Prostate gland (tissue), 2 donors: ENCODE measurements at places on chromosomes 6 and 20. TPM values are rescaled to one million over a fixed set of nuclear protein-coding genes. Genes with fewer than 3 reads are reported as not detected.

RSPO3 gene
- 4.8 TPM for total RNA-seq

DNA sequence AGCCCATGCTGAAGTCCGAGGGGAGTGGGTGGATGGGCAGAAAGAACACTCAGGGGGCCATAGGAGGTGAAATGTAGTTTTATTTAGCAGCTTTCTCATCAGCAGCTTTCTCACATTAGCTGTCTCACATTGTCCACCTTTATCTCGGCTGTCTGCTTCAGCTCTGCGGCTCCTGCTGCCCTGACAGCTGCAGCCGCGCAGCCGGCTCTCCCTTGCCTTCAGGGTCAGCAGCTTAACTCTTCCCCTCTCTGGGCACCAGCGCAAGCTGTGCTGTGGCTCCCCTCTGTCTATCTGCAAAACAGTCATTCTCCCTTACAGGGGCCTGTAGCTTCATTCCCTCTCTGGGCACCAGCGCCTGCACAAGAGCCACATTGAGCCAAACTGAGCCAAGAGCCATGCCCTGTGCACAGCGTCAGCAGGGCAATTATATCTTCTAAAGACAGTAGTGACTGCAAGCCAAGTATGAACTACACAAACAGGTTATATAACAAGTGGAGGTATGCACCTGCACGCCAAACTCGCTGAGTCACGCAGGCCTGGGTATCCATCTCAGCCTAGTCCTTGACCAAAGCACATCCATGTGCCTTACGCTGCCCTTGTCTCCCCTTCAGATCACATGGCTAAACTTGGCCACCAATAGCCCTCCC, 198.8 kb downstream of the EYA2 start:
- DNase-seq = no peak
- no peaks in the 10 kb centered on the region for H3K27me3 ChIP-seq

DNA sequence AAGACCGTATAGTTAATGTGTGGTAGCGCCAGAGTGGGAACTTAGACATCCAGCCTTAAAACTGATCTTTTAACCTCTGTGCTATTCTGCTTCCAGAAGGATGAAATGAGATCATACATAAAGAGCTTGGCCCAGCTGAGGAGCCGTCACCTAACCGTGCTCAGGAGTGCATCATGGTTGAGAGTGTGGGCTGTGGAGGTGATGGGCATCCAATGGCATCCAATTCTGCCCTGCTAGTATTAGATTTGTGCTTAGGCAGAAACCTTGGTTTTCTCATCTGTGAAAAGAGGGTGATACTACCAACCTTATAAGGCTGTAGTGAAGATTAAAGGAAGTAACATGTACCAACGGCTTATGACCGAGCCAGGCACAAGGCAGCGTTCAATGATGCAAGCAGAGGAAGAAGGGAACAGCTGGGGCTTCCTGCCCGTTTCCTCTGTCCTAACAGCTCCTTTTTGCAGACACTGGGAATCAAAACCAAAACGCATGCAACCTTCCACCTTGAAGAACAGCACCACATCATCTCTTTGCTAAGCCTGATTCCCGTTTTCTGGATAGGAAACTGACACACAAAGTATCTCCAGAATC, 1.3 kb downstream of the SLC22A16 start:
- no peaks in the 10 kb centered on the region for H3K27me3 ChIP-seq
- DNase-seq = no peak
- H3K4me3 ChIP-seq = no peak overlapping the region
- H3K27ac ChIP-seq = no peak overlapping the region

- H3K27me3 ChIP-seq = no peaks in the 10 kb centered on the region
- no peak overlapping the region for H3K27ac ChIP-seq
- no peak overlapping the region for H3K4me3 ChIP-seq
- no peaks in the 10 kb centered on the region for H3K4me1 ChIP-seq
- no peaks in the 10 kb centered on the region for H3K36me3 ChIP-seq
- no peak for DNase-seq
Observed at GRCh38 chr6:70103798-70104197, 199.1 kb downstream of the COL9A1 start.

DNA sequence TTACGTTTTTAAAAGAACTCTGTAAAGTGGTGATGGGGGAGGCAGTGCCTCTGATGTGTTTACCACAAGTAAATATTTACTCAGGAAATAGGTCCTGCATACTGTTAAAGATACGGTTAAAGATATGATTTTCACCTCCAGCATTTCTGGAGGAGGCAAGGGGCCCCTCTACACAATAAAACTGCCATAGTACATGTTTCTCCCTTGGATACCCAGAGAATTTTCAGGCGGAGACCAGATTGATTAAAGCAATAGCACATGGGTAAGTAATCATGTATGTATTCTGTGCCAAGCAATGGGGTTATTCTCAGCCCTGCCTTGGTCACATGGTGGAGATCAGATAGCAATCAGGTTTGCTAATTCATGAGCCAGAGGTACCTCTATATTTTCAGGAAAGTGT, 9.6 kb downstream of the RIPOR2 start:
- no peak for DNase-seq
- H3K36me3 ChIP-seq = no peaks in the 10 kb centered on the region
- H3K4me3 ChIP-seq = no peak overlapping the region
- no peaks in the 10 kb centered on the region for H3K27me3 ChIP-seq

DNA sequence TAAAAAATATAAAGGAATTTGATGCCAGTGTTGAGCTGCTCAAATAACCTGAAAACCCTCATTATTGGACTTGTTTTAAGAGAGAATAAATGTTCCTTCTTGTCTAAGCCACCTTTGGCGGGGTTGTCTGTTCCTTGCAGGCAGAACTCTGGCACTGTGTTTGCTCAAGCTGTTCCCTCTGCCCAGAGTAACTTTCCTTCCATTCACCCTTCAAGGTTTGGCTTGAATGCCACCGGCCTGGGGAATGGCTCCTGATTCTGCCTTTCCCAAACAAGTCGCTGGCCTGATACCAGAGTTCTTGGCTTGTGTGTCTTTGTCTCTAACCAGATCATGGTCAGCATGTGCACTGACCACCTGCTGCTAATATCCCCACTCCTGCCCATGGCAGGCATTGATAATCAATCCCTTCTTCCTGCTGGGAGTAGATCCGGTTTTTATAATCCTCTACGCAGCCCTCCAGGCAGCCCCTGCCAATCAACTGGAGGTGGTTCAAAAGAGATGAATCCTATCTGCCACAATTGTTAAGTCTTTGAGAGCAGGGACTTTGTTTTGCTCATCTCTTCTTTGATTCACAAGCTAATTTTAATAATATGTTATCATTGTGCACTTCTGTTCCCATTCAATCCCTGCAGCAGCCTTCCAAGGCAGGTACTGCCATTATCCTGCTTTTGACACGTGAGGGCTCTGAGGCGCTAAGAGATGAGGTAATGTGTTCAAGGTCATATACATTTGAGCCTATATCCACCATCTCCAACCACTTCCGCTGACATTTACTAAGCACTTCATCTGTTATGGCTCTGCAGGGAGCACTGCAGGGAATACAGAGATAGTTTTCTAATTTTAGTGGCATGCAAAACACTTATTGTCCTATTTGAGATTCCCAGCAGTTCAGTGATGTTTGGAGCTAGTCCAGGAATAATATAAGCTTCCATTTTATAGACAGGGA, 3.1 kb upstream of the CCM2L start:
- no peaks in the 10 kb centered on the region for H3K4me1 ChIP-seq
- no peaks in the 10 kb centered on the region for H3K36me3 ChIP-seq
- no peaks in the 10 kb centered on the region for H3K27me3 ChIP-seq
- no peak for DNase-seq

DCDC2 gene
- 2.5 TPM for total RNA-seq

GRCh38 chr6:157323255-157323965, at the start of gene TMEM242:
TSS of gene TMEM242 (minus strand) at chr6:157323519. CDS start at chr6:157323499, 20 bp downstream.
- no peaks in the 10 kb centered on the region for H3K4me1 ChIP-seq
- H3K4me3 ChIP-seq = peak within 1 kb of the TSS; percentile 73
- peak; percentile 84 for DNase-seq
- no peaks in the 10 kb centered on the region for H3K27me3 ChIP-seq
- peak within 1 kb of the TSS; percentile 92 for H3K27ac ChIP-seq

ADGB gene
- total RNA-seq = 8.1 TPM

TMEM74B gene
- 3.6 TPM for total RNA-seq

PRR18 gene
- 0.27 TPM for total RNA-seq

DNA sequence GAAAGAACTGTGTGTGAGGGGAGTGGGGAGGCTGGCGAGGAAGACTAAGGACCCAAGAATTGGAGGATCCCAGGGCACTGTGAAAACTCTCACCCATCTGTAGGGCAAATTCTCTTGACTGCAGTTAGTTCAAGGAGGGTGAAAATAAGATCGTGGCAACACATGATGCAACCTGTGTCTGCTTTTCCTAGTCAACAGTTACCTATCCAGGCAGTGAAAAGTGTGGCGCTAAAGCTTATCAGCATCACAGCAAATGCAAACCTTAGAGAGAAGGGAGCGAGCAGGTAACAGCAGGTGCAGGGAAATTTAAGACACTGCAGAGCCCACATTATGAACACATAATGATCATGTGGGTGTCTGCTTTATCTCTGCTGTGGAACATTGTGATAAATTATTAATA, 97.7 kb upstream of the SGK1 start:
- no peak overlapping the region for H3K27ac ChIP-seq
- H3K4me3 ChIP-seq = no peak overlapping the region
- H3K36me3 ChIP-seq = no peaks in the 10 kb centered on the region
- no peaks in the 10 kb centered on the region for H3K4me1 ChIP-seq

BMP2 gene
- total RNA-seq = 5.6 TPM

GRCh38 chr20:48414786-48415185, 413.0 kb downstream of the PREX1 start:
- no peak overlapping the region for H3K27ac ChIP-seq
- no peaks in the 10 kb centered on the region for H3K4me1 ChIP-seq
- peaks cover 4% of the 10 kb centered on the region for H3K27me3 ChIP-seq

DNA sequence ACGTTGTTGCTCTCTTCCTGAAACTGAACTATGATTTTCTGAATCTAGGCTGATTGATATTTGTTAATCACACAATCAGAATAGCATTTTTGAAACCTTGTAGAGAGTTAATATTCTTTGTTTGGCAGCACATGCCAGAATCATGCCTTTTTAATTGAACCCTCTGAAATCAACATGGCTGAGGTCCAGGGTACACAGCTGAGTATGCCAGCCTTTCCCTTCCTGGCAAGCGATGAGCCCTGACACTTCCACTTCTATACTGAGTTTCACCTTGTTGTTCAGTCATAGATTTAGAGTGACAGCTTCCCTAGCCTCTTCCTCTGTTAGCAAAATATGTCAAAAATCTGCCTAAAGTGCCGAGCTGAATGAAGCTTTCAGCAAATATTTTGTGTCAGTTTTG, 6.8 kb downstream of the HDDC2 start:
- no peak overlapping the region for H3K4me3 ChIP-seq
- H3K27me3 ChIP-seq = no peaks in the 10 kb centered on the region
- H3K36me3 ChIP-seq = no peaks in the 10 kb centered on the region
- DNase-seq = no peak
- no peaks in the 10 kb centered on the region for H3K4me1 ChIP-seq

DNA sequence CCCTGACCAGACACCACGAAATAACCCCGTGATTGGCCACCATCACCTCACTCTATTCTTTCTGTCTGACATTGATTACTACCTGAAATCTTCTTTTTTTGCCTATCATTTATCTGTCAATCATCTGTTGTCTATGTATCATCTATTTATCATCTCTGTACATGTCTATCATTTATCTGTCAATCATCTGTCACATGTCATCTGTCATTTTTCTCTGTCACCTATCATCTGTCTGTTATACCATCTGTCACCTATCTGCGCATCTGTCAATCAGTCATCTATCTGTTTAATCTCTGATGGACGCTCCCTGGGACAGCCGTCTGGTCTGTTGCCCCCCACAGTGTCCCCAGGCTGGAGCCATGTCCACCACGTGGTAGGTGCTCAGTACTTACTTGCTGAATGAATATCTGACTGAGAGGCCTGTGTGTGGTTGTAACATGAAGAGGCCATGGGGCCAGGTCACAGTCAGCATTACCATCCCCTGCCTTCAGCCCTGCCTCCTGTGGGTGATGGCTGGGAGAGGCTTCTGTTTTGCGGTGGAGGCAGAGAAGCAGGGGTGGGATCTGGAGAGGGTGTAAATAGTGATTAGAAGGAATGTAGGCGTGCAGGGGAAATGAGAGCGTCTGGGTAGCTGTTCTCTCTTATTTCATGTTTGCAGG, 302.7 kb downstream of the QKI start:
- DNase-seq = no peak
- H3K4me1 ChIP-seq = no peaks in the 10 kb centered on the region
- H3K4me3 ChIP-seq = no peak overlapping the region

DNA sequence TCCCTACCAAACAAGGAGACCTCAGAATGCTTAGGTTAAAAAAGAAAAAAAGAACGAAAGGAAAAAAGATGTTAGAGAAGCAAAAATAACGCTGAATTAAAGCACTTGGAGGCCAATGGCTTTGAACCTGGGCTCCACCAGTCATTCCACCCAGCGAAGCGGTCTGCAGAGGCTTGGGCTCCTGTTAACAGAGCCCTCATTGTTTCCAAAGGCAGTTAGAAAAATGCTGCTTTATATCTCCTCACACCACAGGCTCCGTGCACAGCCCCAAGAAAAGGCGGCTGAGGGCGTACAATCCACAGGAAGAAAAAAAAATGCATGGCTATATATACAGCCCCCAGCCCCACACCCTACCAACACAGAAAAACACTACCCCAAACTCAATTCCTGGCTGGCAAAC, 255.9 kb downstream of the FOXC1 start:
- no peaks in the 10 kb centered on the region for H3K27me3 ChIP-seq
- no peak overlapping the region for H3K27ac ChIP-seq
- H3K36me3 ChIP-seq = no peaks in the 10 kb centered on the region
- no peak for DNase-seq
- H3K4me1 ChIP-seq = no peaks in the 10 kb centered on the region

DNA sequence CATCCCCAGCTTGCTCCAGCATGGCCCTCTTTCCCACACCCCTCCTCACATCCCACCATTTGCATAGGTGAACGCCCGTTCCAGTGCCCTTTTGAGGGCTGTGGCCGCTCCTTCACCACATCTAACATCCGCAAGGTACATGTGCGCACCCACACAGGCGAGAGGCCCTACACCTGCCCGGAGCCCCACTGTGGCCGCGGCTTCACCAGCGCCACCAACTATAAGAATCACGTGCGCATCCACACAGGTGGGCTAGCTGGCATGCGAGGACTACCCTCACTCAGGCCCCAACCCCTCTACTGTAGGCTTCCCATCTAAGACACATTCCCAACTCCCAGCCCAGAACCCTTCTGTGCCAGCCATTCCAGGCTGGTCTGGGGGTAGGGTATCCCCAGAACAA, 6.1 kb upstream of the DEF6 start:
- H3K27me3 ChIP-seq = no peaks in the 10 kb centered on the region
- H3K4me3 ChIP-seq = no peak overlapping the region
- H3K27ac ChIP-seq = no peak overlapping the region
- H3K36me3 ChIP-seq = peaks cover 4% of the 10 kb centered on the region
